Lung (tissue), 17 donors: ENCODE measurements at places on chromosomes 3 and 15. TPM values are rescaled to one million over a fixed set of nuclear protein-coding genes. Genes with fewer than 3 reads are reported as not detected.
A peak's percentile ranks its signal among the peaks of the same experiment; 100 is the strongest.

- DNase-seq, result peak; percentile 89
These were observed at the start of gene CRBN for GRCh38 chr3:3179407-3180094. Gene CRBN, minus strand, starts transcription at chr3:3179691. Its CDS starts 4 bp downstream, at chr3:3179687.

DNA sequence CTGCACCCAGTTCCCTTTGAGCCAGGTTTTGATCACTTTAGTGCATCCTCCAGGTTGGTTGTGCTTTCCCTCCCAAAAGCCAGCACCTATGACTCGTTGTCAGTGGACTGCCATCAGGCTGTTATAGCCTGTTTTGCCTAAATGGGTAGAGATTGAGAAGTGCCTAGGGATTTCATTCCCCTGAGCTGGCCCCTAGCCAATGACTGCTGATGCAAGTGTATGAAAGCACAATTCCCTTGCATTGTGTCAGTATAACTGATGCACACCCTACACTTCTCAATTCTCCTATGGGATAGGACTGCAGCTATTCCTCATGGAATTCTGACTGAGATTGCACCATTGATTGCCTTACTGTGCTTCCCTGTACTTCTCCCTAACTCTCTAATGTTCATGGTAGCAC, 102.1 kb upstream of the ARPP21 start:
- no peak for DNase-seq

DNA sequence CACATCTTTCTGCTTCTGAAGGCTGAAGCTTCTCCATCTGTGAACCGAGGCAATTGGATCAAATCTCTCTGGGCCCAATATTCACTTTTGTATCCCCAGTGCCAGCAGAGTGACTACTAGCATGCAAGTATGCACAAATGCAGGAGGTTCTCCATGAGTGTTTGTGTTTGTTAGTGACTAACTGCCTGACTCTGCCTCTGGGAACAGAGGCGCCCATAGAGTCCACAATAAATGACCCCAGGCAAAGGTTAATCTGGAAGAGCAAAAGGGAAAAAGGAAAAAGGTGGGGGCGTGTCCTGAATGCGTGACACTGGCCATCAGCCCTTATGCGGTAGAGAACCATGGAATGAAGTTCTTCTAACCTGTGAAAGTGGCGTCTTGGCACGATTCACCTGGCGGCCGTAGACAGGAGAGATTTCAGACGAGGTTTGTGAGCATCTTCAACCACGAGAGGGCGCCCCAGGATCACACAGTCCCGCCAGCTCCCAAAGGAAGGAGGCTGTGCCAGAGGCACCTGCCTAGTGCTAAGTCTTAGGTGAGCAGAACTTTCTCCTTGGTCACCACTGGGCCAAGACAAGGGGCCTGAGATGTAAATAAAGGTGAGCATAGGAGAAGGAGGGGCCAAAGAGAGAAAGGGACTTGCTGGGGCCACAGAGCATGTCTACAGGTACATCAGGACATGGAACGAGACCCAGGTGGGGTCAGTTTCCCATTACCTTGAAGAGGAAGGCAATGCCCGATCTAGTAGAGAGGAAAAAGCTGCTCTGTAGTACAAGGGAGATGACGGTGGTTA, 44.2 kb downstream of the RBPMS2 start:
- DNase-seq, result peak; percentile 86

- peak; percentile 9 for DNase-seq
These were observed 6.6 kb downstream of the GPX1 start for GRCh38 chr3:49351521-49352011.

DNA sequence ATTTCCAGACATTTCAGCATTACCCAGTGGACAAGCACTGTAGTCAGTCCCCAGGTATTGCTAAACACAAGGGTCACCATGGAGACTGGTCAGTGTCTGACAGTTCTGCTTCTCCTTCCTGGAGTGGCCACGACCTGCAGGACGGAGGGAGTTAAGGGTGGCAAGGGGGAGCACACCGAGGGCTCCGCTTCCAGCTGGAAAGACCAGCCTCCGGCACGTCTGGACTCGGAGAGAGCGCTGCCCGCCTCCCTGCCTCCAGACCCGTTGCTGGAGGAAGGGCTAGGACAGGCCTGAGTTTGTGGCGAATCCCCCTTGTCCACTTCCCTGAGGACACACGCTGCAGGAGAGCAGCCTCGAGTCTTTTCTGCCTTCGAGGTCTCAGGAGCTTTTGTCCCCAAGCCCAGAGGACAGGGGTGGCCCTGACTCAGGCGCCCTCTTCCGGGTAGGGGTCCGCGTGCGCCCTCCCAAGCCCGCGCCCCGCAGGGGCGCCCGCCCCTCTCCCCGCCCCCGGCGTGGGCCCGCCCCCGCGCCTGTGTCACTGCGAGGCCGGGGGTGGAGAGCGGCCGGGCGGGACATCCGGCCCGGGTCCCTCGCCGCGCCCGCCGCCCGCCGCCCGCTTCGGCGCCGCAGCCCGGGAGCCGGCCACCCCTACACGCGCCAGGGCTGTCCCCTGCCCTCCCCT, at the start of gene CHST14:
TSS of gene CHST14 (plus strand) at position 562 of the 682 bp plus-strand sequence. CDS start 230 bp downstream, outside the sequence.
- peak; percentile 87 for DNase-seq

GRCh38 chr3:4606911-4607310, 113.8 kb downstream of the ITPR1 start:
- DNase-seq, result no peak

GRCh38 chr15:61764981-61765380, 295.3 kb downstream of the VPS13C start:
- no peak for DNase-seq

DNA sequence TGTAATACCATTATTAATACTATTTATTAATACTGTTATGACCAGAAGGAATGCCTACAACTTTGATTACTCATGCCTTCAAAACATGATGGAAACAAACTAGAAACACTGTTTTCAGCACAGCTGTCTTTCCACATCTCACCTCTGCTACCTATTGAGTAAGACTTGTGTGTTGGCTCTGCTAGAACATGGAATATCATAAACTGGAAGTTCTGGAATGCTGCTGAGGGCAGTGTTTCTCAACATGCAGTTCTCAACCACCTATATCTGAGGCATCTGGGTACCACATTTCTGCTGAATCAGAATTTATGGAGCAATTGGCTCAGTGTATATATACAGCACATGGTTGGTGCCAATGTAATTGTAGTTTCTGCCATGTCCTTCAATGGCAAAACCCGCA, 392.1 kb downstream of the TUSC7 start:
- DNase-seq, result no peak

GRCh38 chr3:112822064-112823055, 24.3 kb downstream of the CD200R1L start:
- DNase-seq, result peak; percentile 24

DNA sequence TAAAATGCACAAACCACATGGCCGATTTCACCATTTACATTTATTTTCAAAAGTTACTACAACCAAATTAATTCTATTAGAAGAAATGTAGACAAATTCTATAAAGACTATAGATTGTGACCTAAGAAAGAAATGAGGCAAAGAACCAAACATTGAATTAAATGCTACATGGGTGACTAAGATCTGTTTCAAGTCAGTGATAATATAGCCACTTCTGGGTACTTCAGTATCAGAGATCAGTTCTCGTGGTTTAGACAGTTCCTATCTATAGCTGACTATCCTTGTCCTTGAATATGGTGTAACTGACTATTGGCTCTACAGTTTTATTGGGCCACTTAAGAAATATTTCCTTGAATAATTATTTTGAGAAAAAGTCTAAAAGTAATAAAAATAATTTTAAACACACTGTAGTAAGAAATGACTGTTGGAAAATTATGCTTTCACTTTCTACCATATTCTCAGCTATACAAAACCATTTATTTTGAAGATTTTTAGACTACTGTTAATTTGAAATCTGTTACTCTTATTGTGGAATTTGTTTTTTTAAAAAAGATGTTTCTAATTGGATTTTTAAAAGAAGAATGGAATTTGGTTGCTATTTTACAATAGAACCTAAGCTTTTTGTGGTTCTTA, 14.1 kb downstream of the KCNMB3 start:
- DNase-seq, result no peak

GRCh38 chr3:170523248-170523647, 62.6 kb downstream of the SLC7A14 start:
- DNase-seq, result no peak

DNA sequence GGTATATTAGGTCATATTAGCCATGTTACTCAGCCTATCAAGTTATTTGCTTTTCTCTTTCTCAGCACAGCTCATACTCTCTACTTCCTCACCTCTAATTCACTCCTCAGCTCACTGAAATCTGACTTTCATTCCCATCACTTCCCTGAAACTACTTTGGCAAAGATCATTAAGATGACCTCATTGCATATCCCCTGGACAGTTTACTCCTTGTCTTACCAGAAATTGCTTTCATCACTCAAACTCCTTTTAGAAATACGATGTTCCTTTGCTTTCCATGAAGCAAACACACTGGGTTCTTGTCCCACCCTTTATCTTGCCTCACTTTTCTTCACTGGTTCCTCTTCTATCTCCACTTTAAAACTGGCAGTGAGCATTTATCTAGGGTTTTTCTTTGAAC, 354.4 kb downstream of the TUSC7 start:
- DNase-seq, result peak; percentile 13

DNA sequence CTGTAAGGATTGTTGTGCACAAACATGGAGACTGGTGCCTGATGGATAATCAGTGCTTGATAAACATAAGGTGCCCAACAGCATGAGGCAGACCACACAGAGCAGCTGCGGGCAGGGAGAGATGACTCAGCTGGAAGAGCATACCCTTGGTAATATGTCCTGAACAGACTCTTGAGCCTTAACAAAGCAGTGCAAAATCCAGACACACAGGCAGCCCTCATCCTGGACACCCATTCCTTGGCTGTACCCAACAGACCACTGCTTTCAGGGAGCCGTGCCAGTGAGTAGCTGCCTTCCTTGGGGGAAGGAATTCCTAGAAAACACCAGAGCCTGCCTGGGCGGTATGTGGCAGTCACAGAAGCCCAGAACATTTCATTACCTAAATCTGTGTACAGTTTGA, 156.2 kb downstream of the CLSTN2 start:
- peak; percentile 13 for DNase-seq

DUOXA2 gene
- total RNA-seq, result 0.48 TPM
